ENCODE measurements at places on chromosomes 5 and 9.

- no peak for DNase-seq
These were observed 173.4 kb downstream of the EPB41L4A start for GRCh38 chr5:112245656-112246055.

DNA sequence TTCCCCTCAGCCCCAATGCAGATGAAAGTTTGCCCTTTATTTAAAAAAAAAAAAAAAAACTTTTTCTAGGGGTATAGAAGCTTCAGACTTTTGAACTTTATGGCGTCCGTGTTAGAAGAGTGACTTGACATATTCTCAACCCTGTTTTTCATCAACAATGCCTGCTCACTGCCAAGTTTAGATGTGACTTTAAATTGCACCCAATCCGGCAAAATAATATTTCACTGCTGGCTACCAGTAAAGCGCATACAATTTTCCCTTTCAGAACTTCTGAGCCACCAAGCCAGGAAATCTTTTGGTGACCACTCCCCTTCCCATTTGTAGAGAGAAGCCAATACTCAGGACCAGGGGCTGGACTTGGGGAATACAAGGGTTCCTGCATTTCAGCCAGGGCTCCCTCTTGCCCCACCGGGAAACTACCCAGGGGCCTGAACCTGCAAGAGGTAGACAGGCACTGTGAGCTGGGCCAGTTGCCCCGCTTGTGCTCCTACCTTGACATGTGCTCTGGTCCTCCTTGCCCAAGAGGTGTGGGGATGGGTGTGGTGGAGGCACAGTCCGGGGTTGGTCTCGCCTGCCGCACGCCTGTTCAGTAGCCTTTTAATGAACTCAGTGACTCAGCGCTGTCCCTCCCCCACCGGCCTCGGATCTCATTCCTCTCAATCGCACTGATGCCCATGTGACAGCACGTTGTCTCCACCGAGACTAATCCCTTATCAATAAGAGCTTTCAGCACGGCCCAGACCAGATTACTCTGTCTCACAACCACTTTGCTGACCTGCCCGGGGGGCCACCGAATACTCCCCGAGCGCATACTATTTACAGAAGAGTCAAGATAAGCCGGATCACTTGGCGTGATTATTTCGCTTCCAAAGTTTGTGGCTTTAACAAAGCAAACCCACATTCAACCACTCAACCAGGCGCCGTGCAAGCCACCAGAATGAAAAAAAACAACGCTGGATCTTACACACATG lies 226.4 kb downstream of the DCP2 start:
- no peak for DNase-seq

GRCh38 chr5:74199436-74200210 lies 440.9 kb downstream of the ENC1 start:
- DNase-seq: no peak

DNA sequence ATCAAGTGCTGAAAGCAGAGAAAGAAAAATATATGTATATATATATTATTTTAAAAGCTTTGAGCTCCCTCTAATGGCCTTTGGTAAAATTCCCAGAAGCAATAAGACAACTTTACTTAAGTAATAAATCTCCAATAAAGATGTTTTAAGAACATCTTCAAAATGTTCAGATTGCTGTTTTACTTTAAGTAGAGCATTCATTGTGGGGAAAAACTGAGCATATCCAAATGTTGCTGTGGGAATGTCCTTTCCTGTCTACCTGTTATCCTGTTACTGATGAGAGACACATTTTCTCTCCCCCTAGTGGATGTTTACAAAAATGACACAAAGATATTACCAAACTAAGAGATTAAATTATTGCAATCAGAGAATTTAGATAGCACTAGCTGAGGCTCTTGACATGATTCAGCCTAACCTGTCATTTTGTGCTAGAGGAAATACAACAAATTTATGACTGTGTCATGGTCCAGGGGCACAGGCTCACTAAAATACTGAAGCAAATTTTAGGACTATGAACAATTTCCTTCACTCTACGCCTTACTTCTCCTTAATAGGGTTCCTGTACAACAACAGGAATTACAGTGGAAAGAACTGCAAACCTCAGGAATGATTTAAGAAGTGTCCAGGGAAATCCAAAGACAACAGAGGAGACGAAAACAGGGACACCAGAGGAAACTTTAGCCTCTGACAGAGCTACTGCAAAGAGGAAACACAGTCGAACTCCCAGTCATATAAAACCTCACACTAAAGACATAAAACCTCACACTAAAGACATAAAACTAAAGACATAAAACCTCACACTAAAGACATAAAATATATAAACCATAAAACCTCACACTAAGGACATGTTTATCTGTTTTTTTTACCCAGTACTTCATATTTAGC lies 24.3 kb upstream of the PRRC1 start:
- peak; percentile 22 for DNase-seq

DNA sequence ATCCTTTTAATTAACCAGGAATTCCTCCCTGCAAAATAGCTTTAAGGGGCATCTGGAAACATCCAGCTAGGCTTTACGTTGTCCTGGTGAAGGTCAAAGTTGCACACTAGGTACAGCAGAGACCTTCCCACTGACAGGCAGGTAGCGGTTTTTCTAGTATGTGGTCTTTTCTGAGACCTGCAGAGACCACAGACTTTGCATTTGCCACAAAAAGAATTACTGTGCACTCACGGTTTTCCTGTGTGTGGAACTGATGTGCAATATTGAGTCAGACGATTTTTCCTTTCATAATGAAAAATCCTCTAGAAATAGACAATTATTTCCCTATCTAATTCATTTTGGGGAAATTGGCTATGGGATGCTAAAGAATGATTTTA lies 417.0 kb upstream of the ADAMTSL1 start:
- no peak for DNase-seq

- DNase-seq: no peak
These were observed 2186.5 kb upstream of the ACO1 start for GRCh38 chr9:30197954-30198353.

GRCh38 chr5:124876566-124876965 lies 130.1 kb upstream of the ZNF608 start:
- no peak for DNase-seq

All from NCI-H1417 treated with DMSO at 0.1 percent for 48 hours (cell line).